Ecto neural progenitor cell (in vitro differentiated cells): ENCODE measurements at places on chromosomes 3 and 15.

GRCh38 chr3:114804099-114804498 is 343.0 kb downstream of the ZBTB20 start:
- no peak for DNase-seq

GRCh38 chr15:62637574-62637897 is 405.0 kb upstream of the TPM1 start:
- no peak for DNase-seq

DNA sequence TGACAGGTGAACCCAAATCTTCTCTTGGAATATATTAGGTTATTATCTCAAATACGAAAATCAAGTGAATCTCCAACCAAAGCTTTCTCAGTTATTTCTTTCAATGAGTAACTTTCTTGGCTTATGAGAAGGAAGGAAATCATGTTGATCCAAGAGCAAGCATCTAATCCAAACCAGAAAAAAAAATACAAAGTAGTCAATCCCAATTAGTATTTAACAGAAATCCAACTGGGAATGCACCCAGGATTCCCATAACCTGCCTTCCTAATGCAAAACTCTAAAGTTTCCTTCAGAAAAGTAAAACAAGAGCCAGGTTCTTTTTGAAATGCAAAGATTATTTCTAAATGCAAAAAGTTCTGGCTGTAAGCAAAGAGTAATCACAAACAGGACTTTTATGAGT is 289.3 kb downstream of the SHOX2 start:
- DNase-seq, result no peak

DNA sequence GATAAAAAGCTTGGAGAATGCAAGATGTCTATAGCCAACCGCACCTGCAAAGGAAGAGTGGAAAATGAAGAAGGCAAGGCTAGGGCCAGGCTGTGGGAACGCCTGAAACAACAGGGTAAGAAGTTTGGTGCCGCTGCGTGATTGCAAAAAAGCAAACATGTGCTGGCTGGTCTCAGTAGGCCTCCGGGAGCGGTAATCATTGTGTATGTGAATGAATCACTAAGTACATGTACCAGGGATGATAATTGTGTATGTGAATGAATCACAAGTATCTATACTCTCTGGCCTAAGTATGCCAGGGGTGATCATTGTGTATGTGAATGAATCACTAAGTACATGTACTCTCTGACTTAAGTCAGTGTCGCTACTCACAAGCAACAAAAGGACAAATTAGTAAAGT is 40.3 kb upstream of the PARL start:
- DNase-seq, result no peak

DNA sequence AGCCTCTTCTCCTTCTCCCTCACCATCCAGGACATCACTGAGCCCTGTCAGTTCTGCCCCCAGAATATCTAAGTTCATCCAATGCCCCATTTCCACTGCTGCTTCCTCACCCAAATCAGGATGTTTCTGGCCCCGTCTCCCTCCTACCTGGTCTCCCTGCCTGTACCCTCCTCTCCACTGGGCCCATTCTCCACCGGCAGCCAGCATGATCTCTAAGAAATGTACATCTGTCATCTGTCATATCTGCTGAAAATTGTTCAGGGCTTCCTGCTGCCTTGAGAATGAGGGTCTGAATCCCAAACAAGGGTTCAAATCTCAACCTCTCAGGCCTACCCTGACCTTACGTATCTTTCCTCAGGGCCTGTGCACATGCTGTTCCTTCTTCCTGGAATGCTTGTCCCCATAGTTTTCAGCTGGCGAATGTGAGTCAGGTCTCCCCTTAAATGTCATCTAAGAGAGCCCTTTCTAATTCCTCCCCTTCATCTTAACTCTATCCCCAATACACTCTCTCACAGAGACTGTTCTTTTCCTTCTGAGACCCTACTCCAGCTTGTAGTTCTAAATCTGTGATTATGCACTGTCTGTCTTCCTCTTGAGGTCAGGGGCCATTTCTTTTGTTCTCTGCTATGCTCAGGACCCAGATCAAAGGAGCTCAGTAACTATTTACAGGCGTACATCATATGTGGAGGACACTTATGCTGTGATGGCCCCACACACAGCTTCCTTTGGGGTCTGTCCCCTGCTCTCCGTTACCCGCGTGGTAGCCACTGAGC is 40.8 kb downstream of the SMAD3 start:
- no peak for DNase-seq

DNA sequence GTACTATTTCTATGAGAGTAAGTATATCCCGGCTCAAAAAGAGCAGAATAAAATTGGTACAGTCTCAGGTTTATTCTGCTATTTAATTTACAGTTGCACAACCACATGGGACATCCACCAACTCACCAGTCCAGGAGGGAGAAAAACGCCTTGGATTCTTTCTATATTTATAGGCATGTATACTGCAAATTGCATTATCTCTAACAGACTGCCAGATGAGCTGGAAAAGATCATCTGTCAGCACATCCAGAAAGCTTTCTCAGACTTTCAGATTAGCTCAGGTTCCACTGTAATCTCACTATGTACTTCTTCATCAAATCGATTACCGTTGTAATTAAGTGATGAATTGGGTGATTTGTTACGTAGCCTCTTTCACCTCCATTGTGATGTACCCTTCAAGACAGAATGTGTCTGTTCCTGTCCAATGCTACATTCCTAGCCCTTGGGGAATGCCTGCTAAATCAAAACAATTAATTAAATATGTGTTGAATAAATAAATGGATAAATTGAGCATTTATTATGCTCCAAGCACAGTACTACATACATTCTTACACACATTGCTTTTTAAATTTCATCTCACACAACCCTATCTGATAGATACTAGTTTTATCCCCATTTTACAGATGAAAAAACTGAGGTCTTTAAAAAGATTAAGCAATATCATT is 38.1 kb upstream of the TMC3 start:
- no peak for DNase-seq

- no peak for DNase-seq
These were observed 140.4 kb downstream of the NEK10 start for GRCh38 chr3:27228805-27229204.

- DNase-seq, result no peak
These were observed 14.7 kb downstream of the STAB1 start for GRCh38 chr3:52509753-52510328.

- DNase-seq, result peak; percentile 36
These were observed 132.2 kb downstream of the ATP10A start for GRCh38 chr15:25730918-25731317.

DNA sequence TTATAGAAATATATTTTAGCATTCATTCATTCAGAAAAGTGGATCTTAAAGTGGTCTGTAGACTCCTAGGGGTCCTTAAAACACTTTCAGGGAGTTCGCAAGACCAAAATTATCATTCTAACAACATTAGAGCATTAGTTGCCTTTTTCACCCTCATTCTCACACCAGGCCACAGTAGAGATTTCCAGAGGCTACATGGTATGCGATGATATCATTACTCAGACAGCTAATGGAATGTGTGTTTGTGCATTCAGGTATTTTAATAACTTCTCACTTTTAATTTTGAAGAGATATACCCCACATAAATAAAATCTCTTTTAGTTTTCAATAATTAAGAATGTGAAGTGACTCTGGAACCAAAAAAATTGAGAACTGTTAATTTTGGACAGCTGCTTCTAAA is 206.9 kb downstream of the NSUN3 start:
- DNase-seq, result no peak

DNA sequence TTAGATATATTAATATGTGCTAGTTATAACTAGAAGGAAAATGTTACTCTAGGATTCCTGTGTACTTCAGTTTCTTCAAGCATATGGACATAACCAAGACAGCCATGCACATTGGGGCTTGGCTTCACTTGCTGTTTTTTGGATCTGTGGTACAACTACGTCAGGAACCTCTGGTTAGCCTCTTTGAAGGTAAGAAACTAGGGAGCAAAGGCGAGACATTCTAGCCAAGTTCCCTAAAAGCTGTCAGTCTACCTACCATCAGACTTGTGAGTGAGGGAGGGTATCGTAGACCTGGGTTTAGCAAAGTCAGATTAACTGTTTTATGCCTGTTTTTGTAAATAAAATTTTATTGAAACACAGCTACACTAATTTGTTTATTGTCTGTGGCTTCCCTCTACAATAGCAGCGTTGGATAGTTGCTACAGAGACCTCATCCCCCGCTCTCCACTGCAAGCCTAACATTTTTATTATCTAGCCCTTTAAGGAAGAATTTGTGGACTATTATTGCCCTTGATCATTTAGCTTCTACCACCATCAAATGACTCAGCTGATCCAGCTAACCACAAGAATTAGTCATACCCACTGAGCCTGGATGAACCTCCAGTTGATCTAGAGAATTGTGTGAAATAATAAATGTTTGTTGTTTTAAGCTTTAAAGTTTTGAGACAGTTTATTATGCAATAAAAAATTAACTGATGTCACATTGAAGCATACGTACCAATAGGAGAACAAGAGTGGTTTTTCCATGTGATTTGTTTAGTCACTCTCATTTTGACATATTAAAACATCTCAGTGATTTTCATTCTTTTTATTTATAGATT is 58.1 kb downstream of the RSRC1 start:
- no peak for DNase-seq

DNA sequence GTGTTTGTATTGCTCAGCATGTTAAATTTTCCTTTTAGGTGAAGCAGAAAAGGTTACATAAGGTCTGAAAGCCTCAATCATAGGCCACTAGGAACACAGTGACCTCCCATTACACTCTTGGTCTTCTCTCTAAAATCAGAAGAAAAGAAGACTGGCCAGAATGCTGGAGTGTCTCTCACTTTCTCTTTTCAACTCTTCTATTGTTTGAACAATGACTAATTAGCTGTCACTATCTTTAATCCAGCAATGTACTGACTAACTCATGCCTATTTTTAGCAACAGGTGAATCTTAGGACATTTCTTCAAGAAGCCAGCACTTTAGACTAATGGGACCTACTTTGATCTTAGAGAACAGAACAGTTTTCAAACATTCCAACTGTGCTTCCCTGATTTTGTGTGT is 142.8 kb downstream of the TGFBR2 start:
- no peak for DNase-seq

DNA sequence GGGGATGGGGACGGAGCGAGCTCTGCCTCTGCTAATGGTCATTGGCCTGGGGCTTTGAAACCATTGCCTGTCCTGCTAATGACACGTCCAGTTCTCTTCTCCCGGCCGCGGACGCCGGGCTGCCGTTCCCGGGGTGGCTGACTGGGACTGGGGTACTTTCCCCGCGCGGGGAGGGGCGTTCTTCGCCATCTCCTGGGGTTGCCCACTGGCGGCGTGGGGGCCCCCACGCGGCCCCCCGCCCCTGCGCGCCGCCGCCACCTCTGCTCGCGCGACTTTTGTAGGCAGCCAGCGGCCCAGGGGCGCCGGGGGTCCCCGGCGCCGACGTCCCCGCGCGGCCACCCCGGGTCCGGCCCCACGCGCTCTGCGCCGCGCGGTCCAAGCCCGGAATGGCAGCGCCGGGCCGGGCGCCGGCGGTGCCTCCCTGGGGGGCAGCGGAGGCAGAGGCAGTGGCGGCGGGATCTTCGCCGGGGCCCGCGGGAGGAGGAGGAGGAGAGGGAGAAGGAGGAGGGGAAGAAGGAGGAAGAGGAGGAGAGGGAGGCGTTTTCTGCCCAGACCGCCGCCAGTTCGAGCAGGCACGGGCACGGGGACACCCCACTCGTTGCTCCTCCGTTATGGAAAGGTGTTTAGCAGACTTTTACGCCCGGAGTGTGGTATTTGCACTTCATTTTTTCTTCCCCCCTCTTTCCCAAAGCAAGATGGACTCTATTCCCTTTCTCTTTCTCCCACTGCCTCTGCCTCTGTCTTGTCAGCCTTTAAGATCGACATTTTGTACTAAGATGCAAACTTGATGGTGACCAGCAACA is 2.3 kb downstream of the BBX start:
- peak; percentile 74 for DNase-seq

- DNase-seq, result no peak
These were observed 11.4 kb downstream of the EIF4G1 start for GRCh38 chr3:184325715-184326369.

GRCh38 chr3:114644367-114644766 is 350.5 kb downstream of the TIGIT start:
- DNase-seq, result no peak

- DNase-seq, result no peak
These were observed 551.2 kb upstream of the CCDC54 start for GRCh38 chr3:106825962-106826605.

GRCh38 chr3:57068437-57069089 is 8.1 kb downstream of the SPATA12 start:
- DNase-seq, result no peak

DNA sequence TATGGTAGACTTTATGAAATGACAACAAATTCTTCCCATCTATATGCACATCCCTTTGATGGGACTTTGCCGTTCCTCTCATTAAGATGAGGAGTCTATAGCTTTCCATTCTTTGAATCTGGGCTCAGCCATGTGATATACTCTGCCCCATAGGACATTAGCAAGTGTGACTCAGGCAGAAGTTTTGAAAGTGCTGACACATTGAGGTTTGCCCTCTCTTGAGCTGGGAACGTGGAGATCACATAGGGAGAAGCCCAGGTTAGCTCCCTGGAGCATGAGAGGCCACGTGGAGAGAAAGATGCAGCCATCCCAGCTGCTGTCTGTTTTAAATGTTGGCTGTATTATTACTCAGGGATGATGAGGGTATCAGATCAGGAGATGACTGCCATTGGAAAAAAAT is 67.7 kb upstream of the OXTR start:
- DNase-seq, result no peak

- no peak for DNase-seq
These were observed 12.1 kb downstream of the CORO2B start for GRCh38 chr15:68590721-68591389.

- DNase-seq, result peak; percentile 64
These were observed at the start of gene ENTPD3 for GRCh38 chr3:40387001-40387894. TSS of gene ENTPD3 (plus strand) at chr3:40387184. CDS start at chr3:40388058, 874 bp downstream.

GRCh38 chr3:7745711-7746110 is 755.9 kb upstream of the LMCD1 start:
- no peak for DNase-seq

GRCh38 chr15:31271224-31271635 is 55.4 kb upstream of the KLF13 start:
- DNase-seq, result no peak

DNA sequence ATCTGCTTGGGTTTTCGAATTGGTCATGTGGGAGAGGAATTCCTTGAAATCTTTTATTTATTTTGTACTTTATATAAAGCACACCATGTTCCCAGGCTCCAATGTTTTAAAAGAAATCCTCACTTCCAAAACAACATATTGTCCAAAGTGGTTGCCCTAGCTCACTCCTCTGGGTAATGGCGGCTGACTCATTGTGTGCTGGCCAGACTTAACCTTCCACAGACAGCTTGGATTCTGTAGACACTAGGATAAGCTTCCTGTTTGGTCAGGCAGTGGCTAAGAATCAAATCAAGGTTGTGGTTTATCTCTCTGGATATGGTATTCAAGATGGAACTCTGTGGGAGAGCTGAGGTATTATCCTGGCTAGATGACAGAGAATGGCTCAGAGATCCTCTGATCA is 55.8 kb upstream of the FAM98B start:
- DNase-seq, result no peak

- no peak for DNase-seq
These were observed 172.5 kb downstream of the NTRK3 start for GRCh38 chr15:88083811-88084760.

DNA sequence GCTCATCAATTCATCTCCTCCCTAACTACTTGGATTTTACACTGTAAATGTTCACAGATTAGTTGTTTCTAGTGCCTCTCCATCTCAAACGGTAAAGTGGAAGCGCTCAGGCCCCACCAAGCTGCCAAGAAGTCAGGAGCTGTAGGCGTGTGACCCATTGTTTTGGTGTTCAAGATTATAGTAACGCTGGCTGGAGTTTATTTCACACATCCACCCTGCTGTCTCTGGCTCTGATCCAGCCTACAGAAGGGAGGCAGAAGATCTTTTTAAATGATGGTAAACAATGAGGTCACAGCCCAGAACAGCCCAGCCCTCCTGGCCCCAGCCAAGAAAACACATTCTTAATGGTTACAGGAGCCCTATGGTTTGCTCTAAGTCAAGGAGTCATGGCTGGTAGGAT is 25.7 kb upstream of the GALNT15 start:
- no peak for DNase-seq
